ENCODE measurements at places on chromosomes 6 and 20.
A peak's percentile ranks its signal among the peaks of the same experiment; 100 is the strongest.

- no peak for DNase-seq
Observed at GRCh38 chr6:166514196-166514595, 72.3 kb downstream of the RAMACL start.

GRCh38 chr6:156652231-156652750, 124.9 kb upstream of the ARID1B start:
- no peak for DNase-seq

- DNase-seq: no peak
Observed at GRCh38 chr20:32988008-32988407, 16.2 kb downstream of the SUN5 start.

DNA sequence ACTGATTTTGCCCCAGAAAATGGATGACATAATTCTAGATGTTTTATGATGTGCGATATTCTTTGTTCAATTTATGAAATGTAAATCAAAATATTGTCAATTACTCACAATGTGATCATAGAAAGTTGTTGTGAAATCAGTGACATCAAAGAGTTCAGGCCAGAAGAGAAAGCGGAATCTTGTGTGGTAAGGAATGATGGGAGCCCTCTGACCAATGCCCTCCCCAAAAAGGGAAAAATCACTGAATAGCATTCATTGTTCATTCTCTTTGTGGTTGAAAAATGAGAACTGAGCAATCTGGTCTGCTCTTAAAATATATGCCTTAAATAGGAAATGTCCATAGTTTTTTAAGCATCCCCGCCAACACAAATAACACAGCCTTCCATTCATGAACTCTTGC, 247.1 kb upstream of the GRIK2 start:
- DNase-seq: no peak

DNA sequence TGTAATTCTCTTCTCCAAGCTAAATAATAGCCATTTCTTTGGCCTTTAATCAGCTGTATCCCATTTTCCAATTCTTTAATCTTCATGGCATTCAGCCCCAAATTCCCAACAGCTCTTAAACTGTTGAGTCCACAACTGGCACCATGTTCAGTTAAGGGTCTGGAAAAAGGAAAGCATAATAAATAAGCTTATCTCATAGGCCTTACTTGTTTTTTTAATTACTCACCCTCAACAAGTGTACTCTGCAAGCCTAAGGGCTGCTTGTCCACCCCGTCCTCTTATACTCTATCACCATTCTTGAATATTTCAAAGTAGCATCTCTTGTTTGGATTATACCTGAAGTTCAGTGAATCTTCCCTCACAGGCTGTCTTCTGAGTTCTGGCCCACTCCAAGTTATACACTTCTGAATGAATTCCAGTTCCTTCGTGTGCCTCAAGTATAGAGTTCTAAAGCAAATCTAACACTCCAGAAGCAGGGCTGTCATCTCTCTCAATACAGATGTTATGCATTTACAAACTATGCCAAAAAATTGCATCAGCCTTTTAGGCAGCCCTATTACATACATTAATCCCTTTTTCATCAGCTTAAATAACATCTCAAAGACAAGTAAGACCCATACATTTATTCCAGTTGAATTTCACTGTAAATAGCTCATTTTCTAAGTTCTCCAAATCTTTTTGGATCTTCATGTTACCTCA, 98.7 kb downstream of the COL21A1 start:
- no peak for DNase-seq

GRCh38 chr6:18352001-18352400, 35.1 kb upstream of the RNF144B start:
- no peak for DNase-seq

DNA sequence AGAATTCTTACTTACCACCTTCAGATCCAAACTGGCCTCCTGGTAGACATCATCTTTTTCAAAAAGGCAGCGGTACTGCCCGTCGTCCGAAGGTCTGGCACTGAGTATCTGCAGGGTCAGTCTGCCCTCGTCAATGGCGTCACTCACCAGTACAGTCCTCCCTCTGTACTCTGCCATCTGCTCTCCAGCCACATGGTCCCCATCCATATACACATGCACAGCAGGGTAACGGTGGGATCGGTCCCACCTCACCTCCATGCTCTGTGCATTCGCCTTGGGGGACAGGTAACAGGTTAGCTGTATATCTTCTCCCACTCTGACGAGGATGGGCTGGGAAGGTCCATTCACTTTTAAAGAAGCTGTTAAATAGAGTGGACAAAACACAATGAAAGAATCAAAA, 11.0 kb downstream of the BTNL2 start:
- DNase-seq: no peak

DNA sequence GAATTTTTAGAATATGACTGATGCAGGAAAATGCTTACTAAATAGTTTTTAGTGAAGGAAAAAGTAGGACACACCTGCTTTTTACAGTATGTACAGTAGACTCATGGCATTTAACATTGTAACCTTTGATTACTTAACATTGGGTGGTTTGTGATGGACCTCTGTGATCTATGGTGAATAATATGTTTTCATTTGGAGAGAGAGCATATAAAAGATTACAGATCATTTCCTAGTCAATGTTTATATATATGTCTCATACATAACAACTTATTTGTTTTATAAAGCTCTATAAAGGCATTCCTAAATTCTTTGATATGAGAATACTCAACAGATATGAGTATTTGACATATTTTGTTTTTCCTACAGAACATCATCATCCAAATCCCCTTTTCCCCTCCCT, 129.3 kb upstream of the PDE7B start:
- no peak for DNase-seq

- peak; percentile 48 for DNase-seq
Observed at GRCh38 chr20:25230166-25230831, 17.6 kb upstream of the PYGB start.

DNA sequence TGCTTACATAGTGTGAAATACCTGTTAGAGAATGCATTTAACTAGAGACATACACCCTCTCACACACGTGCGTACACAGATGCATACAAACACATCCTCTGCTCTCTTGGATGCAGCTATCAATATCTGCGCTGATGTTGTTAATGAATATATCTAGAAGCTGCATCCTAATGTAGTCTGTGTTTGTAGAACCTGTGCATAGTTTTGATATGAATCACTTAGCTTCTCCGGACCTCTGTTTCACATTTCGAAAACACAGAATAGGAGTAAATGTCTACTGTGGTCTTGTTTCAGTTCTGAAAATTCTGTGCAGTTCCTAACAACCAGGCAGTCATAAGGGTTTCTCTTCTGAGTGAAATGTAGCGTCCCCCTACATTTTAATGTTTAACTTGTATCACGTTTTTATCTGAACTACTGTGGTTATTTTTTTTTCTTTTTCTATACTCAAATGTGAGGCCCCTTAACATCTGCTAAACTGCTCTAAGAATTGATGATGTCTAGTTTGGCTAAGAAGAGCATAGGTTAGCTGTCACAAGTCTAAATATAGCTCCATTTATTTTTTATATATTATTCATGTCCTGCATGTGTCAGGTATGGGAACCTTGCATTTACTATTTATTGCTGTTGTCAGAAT, 254.5 kb downstream of the TMEM242 start:
- DNase-seq: no peak

DNA sequence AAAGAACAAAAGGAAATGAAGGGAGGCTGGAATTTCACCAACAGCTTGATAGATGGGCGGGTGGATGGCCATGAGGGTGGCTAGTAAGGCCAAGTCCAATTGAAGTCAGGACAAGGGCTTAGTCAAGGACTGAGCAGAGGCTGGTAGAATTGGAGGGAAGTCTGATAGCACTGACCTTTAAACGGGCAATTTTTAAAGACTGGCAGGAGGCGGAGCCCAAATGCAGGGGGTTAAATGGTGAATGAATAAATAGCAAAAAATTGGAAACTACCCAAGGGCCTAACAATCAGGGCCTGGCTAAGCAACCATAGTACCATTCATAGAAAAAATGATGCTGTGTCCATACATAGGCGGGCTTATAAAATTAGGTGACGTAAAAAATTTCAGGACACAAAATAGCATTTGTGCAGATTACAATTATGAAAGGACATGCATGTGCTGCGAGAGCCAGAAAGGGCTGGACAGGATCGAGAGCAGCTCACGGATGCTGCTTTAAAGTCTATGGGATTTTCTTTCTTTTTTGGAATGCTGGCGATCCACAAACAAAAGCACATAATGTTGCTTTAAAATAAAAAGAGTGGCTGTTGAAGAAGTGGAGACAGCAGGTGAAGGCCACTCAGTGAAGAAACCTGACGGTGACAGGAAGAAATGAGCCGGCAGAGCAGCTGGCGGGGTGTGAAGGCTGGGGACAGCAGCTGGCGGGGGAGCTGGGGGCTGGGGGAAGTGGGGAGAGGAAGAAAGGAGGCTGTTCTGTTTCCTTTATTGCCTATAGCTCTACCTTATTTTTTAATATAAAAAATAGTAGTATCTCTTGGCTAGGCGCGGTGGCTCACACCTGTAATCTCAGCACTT, 42.8 kb upstream of the TAF8 start:
- DNase-seq: peak; percentile 13

GRCh38 chr6:30726506-30727413, 6.6 kb downstream of the TUBB start:
- DNase-seq: peak; percentile 28

DNA sequence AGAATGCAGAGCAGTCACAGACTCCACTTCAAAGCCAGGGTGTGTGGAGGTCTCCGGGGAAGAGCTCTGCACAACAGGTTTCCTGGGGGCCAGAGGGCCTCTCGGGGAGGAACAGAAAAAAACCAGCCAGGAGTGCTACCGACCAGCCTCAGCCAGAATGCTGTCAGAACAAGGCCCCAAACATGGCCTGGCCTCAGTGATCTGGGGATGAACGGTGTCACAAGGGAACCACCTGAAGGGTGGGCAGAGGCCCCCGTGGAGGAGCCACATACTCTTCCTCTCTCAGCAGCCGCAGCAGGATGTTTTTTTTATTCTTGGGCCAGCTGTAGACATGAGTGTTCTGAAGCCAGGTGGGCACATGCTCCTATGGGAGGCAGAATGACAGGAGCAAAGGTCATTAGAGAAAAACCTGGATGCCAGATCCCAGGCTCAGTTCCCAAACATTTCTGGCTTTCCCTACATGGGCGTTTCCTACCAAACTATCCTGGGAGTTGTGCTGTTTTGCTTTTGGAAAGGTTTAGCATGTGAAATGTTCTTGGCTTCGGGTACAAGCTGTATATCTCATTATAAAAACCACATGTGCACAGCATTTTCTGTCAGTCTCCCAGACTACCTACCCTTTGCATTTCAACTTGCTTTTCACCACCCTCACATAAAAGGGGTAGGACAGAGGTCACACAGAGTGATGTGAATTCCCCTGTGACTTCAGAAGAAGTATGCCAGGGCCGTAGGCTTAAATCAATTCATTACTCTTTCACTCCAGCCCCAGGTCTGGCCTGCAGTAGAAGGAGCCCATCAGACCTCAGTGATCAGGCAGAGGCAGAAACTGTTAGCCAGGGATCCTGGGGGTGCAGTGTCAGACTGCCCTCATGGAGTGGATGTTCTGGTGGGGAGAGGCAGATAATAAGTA, 46.2 kb downstream of the TRAF3IP2 start:
- DNase-seq: peak; percentile 75

- DNase-seq: peak; percentile 60
Observed at GRCh38 chr20:31842471-31843157, 2.8 kb downstream of the FOXS1 start.

- no peak for DNase-seq
Observed at GRCh38 chr6:131400779-131401496, 172.1 kb upstream of the ARG1 start.

- DNase-seq: no peak
Observed at GRCh38 chr6:4023240-4023639, 55.7 kb downstream of the FAM217A start.

- no peak for DNase-seq
Observed at GRCh38 chr20:16486532-16486931, 86.7 kb downstream of the KIF16B start.

GRCh38 chr6:31767096-31767645, 4.7 kb downstream of the SAPCD1 start:
- no peak for DNase-seq

DNA sequence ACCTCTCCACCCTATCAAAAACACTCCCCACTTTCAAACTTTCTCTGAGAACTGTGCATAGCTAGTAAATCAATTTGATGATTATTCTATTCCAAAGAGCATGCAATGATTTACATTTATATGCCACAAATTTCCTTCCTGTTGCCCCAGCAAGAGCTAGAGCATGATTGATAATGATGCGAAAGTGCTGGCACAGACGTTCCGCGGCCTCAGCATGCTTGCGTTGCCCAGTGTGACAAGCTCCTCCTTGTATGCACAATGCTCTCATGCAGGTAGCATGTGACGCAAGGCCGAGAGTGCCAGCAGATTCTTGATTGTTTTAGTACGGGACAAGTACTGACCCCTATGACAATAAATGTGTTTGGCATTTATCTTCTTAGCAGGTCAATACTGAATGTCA, 696.3 kb upstream of the SLC35B3 start:
- peak; percentile 97 for DNase-seq

GRCh38 chr6:149897015-149897697, 757 bp downstream of the RAET1E start:
- DNase-seq: no peak

- DNase-seq: peak; percentile 60
Observed at GRCh38 chr6:37695273-37695672, 2.4 kb downstream of the MDGA1 start.

DNA sequence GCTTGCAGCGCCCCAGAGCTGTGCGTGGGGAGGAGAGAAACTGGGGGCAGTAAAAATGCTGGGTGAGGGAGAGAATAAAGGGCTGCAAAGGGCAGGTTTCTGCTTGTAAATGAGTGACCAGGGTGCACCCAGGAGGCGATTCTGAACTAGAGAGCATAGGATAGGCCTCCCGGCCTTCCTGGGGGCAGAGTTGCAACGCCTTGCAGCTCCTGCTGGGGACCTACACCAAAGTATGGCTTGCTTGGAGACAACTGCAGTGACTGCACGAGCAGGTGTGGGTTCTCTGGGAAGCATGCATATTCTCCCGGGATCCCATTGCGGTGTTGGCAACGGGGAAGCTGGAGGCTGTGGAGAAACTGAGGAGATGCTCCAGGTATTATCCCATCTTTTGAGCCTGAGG, 111.6 kb upstream of the SPACA1 start:
- no peak for DNase-seq

GRCh38 chr6:8177721-8178120, 75.4 kb upstream of the EEF1E1 start:
- peak; percentile 51 for DNase-seq

DNA sequence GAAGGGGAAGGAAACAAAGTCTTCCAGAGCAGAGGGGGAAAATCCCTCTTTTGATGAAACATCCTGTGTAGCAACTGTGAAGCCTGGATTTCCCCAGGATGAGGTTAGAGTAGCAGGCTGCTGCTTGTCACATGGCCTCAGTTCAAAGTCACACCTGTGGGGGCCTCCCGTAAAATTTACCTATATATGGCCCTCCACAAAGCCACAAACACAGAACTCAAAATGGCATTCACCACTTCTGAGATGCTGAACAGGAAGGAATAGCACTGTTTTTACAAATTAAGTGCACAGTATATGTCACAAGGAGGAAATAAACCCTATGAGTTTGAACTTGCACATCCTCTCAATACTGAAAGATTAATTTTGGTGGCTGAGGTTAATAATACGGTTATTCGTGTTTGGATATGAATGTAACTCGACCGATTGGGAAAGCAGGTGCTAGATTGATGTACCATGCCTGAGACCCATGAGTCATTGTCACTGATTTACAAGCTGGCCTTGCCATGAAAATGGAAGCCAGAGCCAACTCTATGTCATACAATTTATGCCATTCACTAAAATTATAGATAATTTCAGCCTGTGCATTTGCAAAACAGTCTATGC, 70.6 kb downstream of the SGK1 start:
- DNase-seq: no peak

All from NCI-H69 (cell line).